ENCODE measurements at places on chromosomes 1 and 21.

DNA sequence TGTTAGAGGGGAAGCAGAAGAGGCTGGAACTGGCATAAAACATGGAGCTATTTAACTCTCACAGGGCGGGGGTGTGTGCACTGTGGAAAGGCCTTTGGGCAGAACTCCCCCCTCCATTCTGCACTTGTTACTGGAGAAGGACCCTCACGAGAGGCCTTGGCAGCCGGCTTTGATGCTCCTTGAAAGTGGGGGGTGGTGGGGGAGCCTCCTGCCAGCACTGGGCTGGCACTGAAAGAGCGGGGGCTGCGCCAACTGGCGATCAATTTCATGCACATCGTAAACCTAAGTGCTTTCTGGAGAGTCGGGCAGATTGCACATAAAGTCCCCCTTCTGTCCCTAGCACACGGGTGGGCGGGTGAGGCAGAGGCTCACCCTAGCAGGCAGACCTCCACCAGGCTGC lies 28.9 kb downstream of the FOXO6 start:
- no peak for DNase-seq

DNA sequence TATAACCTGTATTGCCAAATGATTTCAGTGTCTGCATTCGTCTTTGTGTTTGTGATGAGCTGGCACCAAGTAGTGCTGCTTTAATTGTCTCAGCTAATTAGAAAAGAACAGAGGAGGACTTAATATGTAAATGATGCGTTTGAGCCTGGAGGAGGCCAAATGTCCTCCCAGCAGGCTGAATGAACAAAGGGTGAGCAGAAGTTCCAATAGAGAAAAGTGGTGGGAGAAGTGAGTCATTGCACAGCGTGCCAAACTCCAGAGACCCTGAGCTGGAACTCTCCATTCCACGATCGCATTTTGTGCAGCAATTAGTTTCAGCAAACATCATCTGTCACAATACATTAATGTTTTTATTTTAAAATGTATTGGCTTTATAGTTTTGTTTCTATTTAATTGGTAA lies 17.9 kb downstream of the ETV3L start:
- no peak for DNase-seq

GRCh38 chr21:38639571-38640354 lies 141.5 kb upstream of the ERG start:
- DNase-seq: no peak

DNA sequence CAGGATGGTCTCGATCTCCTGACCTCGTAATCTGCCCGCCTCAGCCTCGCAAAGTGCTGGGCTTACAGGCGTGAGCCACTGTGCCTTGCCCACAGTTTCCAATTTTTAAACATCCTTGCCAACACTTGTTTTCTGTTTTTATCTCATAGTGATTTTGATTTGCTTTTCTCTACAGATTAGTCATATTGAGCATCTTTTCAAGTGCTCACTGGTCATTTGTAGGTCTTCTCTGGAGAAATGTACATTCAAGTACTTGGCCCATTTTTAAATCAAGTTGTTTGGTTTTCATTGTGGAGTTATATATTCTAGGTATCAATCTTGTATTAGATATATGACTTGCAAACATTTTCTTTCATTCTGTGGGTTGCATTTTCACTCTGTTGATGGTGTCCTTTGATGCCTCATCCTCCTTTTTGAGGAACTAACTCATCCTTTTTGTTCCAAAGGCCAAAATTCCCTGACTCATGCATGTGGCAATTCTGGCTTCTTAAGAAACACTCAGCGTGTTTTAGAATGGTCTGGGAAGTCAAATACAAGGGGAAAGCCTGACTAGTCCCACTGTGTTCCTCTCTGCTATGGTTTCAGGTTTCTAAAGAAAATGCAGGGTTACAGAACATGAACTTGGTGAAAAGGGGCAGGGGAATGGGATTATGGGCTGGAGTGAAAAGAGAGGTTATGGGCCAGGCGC lies 37.3 kb downstream of the PTAFR start:
- DNase-seq: no peak

DNA sequence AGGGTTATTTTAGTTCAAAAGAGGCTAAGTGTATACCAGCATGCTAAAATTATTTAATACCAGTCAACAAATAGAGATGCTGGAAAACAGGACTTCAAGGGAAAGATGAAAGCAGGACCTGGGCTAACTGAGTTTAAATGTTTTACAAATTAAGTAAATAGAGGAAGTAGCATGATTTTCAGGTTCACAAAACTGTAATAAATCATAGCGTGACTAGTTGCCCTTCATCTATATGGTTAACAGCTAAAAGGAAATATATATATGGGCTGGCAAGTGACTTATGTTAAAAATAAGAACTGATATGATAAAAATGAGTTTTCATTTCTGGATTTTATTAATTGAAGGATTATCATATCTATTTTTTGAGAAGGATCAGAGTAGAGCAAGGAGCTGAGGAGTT lies 25.6 kb downstream of the DPYD start:
- no peak for DNase-seq

- no peak for DNase-seq
Measured at GRCh38 chr1:118136187-118136941, 48.7 kb downstream of the SPAG17 start.

Measured in HepG2 (cell line).